SHP77 (cell line): ENCODE measurements at places on chromosomes 13 and 19.

- DNase-seq, result no peak
Measured at GRCh38 chr19:10010939-10011338, 635 bp upstream of the COL5A3 start.

DNA sequence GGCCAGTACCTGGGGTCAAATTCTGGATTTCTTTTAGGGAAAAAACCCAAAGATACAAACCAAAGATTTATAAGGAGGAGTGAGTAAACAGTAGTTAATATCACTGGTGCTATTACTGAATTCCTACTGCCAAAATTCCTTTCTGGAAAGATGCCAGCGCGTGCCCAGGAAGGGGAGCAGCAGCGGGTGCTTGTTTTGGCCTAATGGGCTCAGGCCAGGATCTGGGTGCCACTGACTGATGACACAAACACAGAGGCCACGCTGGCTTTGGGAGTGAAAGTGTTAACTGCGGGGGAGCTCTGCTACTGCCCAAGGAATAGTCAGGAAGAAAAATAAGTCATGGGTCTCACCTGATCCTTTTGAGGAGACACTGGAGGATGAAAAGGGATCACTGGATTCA, 61.2 kb downstream of the KLF2 start:
- no peak for DNase-seq

DNA sequence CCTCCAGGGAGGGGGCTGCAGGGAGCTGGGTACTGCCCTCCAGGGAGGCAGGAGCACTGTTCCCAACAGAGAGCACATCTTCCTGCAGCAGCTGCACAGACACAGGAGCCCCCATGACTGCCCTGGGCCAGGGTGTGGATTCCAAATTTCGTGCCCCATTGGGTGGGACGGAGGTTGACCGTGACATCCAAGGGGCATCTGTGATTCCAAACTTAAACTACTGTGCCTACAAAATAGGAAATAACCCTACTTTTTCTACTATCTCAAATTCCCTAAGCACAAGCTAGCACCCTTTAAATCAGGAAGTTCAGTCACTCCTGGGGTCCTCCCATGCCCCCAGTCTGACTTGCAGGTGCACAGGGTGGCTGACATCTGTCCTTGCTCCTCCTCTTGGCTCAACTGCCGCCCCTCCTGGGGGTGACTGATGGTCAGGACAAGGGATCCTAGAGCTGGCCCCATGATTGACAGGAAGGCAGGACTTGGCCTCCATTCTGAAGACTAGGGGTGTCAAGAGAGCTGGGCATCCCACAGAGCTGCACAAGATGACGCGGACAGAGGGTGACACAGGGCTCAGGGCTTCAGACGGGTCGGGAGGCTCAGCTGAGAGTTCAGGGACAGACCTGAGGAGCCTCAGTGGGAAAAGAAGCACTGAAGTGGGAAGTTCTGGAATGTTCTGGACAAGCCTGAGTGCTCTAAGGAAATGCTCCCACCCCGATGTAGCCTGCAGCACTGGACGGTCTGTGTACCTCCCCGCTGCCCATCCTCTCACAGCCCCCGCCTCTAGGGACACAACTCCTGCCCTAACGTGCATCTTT, 7.8 kb upstream of the CEACAM5 start:
- no peak for DNase-seq

DNA sequence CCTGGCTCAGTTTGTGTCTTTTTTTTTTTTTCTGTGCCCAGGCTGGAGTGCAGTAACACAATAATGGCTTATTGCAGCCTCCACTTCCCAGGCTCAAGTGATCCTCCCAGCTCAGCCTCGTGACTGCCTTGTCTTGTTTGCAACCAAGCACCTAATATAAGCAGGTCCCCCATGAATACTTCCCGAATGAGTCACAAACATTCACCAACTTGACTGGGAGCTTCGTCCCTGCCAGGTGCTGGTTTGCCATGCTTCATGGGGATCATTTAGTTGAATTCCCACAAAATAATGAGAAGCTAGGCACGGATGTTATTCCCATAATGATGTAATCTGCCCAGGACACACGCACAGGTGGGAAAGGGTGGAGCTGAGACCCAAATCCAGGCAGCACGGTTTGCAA, 176.5 kb downstream of the CACNA1A start:
- DNase-seq, result no peak

GRCh38 chr19:15714638-15715037, 13.2 kb upstream of the OR10H2 start:
- no peak for DNase-seq

- no peak for DNase-seq
Measured at GRCh38 chr19:45524575-45525129, 17.4 kb downstream of the VASP start.

GRCh38 chr19:5621945-5622464, 571 bp downstream of the SAFB2 start:
- no peak for DNase-seq

DNA sequence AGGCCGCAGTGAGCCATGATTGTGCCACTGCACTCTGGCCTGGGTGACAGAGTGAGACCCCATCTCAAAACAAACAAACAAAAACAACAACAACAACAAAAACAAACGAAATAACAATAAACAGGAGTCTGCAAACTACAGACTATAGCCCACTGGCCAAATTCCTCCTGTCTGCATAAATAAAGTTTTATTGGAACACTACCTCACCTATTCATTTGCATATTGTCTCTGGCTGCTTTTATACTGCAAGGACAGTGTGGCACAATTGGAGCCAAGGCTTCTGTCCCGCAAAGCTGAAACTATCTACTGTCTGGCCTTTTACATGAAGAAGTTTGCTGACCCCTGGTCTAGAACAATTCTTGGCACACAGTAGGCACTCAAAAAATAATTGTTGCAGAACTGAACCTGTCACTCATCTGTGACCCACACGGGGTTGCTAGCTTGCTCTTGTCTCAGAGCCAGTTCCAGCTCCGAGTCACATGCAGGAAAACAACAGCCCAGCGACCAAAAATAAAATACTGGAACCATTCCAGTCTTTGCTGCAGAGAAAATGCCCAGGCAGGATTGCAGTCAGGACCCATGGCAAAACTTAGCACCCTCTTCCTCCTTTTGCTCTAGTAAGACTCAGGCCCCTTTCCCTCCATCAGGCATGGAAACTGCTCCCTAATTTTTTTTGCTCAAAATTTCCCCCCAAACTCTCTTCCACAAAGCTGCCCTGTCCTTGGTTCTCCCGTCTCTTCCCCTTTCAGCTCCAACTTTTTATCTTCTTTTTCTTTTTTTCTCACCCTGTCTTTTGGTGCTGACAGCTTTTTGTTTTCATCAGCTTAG, 4.8 kb upstream of the MYH14 start:
- DNase-seq, result no peak

- DNase-seq, result no peak
Measured at GRCh38 chr13:49098771-49099512, 121.2 kb upstream of the MLNR start.

- no peak for DNase-seq
Measured at GRCh38 chr13:79440958-79441528, 35.0 kb upstream of the RBM26 start.

GRCh38 chr13:90956031-90956430, 391.5 kb upstream of the MIR17HG start:
- DNase-seq, result no peak

DNA sequence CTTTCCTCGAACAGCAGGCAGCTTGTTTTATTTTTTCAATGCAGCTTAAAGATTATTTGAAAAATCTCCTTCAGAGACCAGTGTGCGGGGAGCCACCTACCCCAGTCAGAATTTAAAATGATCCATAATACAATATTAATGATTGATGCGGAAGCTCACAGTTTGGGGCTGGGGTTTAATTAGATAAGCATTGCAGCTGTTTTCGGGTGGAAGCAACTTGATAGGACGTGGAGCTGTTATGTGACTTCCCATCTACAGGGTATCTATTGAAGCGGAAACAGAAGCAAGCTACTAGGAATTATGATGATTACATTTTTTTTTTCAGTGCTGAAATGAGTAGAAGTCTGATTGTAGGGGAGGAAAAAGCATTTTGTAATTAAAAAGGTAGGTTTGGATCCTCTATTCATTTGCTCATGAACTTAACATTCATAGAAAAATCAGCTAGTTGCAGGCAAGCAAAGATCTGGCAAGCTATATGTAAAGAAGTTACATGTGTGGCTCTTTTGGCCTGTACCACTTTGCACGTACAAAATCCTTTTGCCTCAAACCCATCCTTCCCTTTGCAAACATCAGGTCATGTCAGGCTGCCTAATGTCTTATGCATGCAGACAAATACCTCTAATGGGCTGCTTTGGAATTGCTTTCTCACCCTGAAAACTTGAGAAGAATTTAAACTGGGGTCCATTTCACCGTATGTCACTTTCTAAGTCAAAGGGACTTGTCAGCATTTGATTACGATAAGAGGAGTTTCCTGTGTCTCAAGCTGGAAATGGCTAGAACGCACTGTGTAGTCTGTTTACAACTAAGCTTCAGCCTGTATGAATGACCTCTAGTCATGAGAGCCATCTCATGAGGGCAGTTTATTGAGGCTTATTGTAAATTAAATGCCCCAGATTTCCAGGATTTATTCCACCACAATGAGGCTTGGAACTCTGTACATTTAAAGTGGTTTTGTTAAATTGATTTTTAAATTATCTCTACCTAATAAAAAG, 267.1 kb upstream of the TMTC4 start:
- no peak for DNase-seq

DNA sequence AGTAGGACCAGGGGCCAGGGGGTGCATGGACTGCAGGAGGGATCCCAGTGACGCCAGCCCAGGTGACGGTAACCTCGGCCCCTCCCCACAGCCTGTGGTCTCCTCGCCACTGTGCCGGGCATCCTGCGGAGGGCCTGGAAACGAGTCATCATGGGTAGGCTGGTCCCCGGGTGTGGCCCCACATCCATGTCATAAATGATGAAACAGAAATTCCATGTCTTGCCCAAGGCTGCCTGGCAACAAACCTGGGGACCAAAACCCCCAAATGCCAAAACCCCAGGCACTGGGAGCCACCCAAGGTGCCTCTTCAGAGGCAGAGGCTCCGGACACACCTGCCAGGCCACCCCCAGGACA, 20.9 kb downstream of the MAP2K2 start:
- no peak for DNase-seq

GRCh38 chr13:61253105-61253877, 162.4 kb downstream of the PCDH20 start:
- DNase-seq, result no peak

DNA sequence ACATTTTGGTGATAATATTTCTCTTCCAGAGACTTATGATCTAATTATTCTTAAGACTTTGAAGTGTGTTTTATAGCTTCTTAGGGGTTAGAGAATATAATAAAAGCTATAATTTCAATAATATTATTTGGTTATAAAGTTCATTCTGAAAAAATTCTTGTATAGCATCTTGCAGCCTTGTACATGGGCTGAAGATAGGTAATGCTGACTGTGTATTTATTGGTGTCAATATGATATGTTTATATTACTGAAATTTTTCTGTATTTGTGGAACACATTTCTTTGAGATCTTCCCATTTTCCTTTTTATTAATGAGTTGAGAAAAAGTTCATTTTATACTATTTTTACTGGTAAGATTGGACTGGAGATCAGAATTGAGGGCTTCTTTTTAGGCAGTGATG, 87.8 kb downstream of the TDRD3 start:
- DNase-seq, result no peak

- DNase-seq, result no peak
Measured at GRCh38 chr19:16621165-16621800, 6.7 kb downstream of the MED26 start.

- DNase-seq, result no peak
Measured at GRCh38 chr19:7337380-7338194, 11.2 kb upstream of the ARHGEF18 start.

GRCh38 chr19:6187374-6187773, 51.9 kb downstream of the ACSBG2 start:
- DNase-seq, result no peak

- no peak for DNase-seq
Measured at GRCh38 chr13:93953841-93954240, 525.6 kb downstream of the DCT start.

DNA sequence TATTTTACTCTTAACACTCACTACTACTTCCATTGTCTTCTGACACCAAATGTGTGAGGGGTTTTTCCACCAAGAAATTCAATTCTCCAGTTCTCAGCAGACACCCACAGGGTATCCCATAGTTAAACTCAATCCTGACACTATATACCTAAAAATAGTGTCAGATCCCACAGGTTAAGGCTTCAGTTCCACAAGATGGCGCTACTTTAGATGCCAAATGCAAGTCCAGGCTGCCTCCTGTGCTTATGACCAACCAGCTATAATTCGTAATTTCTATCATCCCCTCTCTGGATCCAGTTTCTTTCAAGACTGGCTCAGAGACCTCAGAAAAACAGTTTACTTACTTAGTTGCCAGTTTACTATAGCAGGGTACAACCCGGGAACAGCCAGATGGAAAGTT, 1146.2 kb upstream of the SPRY2 start:
- peak; percentile 54 for DNase-seq

DNA sequence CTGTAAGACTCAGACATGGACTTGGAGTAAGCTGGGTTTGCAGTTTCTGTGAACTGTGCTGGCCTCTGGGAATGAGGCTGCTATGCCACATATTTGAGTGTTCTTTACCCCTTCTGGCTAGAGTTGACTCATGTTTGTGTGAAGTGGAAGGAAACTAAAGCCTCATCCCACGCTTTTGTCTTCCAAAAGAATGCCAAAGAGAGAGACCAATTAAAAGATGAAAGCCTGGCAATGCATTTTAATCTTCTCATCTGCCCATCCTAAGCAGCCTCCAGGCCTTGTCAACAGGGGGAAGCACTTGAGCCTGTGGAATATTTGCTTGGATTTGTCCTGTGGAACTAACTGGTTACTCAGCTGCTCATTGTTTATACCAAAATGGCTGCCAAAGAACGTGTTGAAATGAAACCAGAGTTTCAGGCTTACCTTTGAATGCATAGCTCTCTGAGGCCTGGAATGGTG, 49.1 kb downstream of the LMO7 start:
- peak; percentile 89 for DNase-seq

- DNase-seq, result no peak
Measured at GRCh38 chr13:79340490-79340889, 65.6 kb downstream of the RBM26 start.

DNA sequence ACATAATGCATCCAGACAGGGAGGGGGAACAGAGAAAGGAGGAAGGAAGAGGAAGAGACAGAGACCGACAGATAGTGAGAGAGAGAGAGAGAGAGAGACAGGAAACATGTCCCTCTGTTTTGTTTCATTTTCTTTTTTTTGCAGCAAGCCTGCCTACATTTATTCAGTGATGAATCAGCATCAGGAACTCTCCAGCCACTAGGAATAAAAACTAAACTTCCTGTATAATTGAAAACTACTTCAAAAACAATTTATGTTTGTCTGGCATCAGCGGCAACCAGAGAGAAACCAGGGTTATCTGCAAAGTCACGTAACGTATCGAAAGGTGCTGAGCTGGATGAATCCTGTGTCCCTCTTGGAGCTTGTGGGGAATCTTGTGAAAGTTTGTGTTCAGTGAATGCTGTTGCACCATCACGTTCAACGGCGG, 148.6 kb upstream of the SOX21 start:
- peak; percentile 23 for DNase-seq

DNA sequence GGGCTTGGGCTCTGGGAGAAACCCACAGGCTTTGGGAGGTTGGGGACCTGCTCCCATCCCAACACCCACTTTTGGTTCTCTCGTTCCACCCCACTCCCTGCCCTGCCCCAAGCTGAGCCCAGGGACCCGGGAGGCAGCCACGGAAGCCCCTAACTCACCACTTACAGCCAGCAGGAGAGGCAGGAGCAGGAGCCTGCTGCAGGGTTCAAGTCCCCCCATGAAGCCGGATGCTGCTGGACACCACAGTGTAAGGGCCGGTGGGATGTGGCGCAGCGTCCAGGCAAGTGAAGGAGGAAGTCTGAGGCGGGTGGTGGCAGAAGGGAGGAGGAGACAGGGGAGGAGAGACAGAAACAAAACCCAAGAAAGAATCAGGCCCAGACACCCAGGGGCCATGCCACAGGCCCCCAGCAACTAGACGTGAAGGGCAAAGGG, at the start of gene TYROBP:
Gene TYROBP, minus strand, starts transcription at position 286 of the 432 bp plus-strand sequence. Its CDS starts 67 bp downstream, at position 219.
- DNase-seq, result no peak
